ENCODE measurements at places on chromosomes 3 and 15. TPM values are rescaled to one million over a fixed set of nuclear protein-coding genes. Genes with fewer than 3 reads are reported as not detected.

EFHB gene
- total RNA-seq, result 0.51 TPM

ZNF445 gene
- total RNA-seq, result 5.1 TPM

FYTTD1 gene
- 61.8 TPM for total RNA-seq

AADACL2 gene
- not detected for total RNA-seq

MYZAP gene
- 305 TPM for total RNA-seq

CADPS gene
- 16.1 TPM for total RNA-seq

All from right atrium auricular region (tissue), 2 donors.